ENCODE measurements at places on chromosomes 11 and 22.

DNA sequence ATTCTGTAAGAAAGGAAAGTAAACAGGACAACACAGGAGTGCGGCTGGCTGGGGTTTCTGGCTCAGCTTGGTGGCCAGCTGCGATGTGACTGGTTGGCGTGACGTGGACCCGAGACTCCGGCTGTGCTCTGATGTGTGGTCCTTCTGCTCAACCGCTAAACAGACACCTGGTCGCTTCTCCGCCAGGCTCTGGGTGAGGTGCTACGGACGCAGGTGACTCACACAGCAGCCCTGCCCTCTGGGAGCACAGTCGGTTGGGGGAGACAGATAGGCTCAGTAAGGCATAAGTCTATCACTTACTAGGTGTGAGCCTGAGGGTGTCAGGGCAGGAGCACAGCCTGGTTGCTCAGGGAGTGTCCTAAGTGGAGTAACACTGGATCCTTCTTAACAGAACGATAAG is 8.2 kb downstream of the RTL6 start:
- no peak for DNase-seq

DNA sequence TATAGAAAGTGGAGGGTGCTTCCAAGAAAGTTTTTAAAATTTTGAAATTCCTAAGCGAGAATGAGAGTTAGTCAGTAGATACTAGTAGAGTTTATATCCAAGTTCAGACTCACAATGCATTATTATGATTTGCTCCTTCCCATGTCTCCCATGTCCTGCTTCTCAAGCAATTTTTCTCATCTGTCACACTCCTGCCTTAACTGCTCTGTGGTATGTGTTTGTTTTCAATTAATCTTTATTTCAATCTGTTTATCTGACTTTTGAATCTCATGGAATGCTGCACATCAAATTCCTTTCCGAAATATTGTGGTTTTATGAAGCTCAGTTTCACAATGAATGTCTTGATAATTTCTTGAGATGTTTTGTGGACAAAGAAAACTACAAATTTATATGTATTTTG is 18.1 kb downstream of the THY1 start:
- DNase-seq = no peak

DNA sequence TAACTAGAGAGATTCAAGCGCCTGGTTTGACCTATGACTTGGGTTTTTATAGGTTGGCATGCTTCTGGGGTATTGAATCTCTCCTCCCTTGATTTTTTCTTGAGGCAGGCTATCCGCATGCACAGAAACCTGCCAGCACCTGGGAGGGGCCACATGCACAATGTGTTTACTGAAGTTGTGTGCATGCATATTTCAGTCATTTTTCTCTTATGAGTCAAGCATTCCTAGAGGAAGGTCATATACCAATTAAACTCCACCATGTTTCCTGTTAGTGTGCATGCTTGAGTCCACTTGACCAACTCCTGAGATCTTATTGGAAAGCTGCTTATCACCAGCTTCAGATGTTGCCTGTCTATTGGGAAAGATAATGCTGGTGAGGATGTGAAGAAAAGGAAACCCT is 1718.4 kb downstream of the LRRC4C start:
- no peak for DNase-seq

DNA sequence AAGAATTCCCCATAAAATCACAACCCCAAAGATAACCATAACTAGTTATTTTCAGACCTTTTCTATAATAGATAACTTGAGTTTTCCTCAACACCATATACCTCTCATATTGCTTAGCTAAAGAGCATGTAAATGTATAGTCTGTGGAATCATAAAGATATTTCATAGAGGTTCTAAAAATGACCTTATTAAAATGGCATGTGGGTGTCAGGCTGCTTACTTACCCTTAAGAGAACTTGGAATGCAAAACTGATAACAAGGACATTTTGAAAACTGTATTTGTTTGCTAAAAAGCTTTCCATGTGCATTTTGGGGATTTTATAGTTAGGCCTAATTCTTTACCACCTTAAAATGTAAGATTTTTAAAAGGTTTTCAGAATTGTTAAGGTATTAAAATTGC is 4.7 kb downstream of the SIK2 start:
- DNase-seq = no peak

All from stimulated activated CD4-positive, alpha-beta T cell treated with anti-CD3 and anti-CD28 coated beads, Interleukin-4, amount 100 ng/mL, for 48 hours (primary cell).